A549 treated with CORT108297 at 1 μM for 4 hours (cell line): ENCODE measurements at places on chromosomes 2 and 18. TPM values are rescaled to one million over a fixed set of nuclear protein-coding genes. Genes with fewer than 3 reads are reported as not detected.

The ALLC gene
- total RNA-seq = 0.06 to 0.13 TPM (median 0.12 TPM) in 4 of 5 replicates, not detected in the other

The PARD3B gene
- 0.77 to 1.1 TPM (median 0.93 TPM) in 5 replicates for total RNA-seq

The CPO gene
- total RNA-seq = 0.09 to 0.15 TPM (median 0.12 TPM) in 3 of 5 replicates, not detected in the others

The FABP1 gene
- total RNA-seq = not detected in 5 replicates

The ARL6IP6 gene
- 18.5 to 24.2 TPM (median 23.0 TPM) in 5 replicates for total RNA-seq

The SLC11A1 gene
- 0.15 to 0.41 TPM (median 0.28 TPM) in 5 replicates for total RNA-seq

The DIPK1C gene
- total RNA-seq = 0.02 TPM in 1 of 5 replicates, not detected in the others

The ABCB11 gene
- total RNA-seq = 0.01 to 0.02 TPM (median 0.02 TPM) in 5 replicates

The IL36A gene
- total RNA-seq = not detected in 5 replicates

The TPO gene
- 0.09 to 0.22 TPM (median 0.16 TPM) in 5 replicates for total RNA-seq

The SOWAHC gene
- 12.6 to 15.6 TPM (median 14.1 TPM) in 5 replicates for total RNA-seq

The DLX1 gene
- 2.7 to 4.0 TPM (median 3.5 TPM) in 5 replicates for total RNA-seq

The DSG1 gene
- not detected in 5 replicates for total RNA-seq

The POLE4 gene
- total RNA-seq = 99.2 to 200 TPM (median 158 TPM) in 5 replicates

The RFX8 gene
- not detected in 5 replicates for total RNA-seq

The FBLN7 gene
- 0.49 to 0.74 TPM (median 0.66 TPM) in 5 replicates for total RNA-seq

The ABHD1 gene
- 1.2 to 1.8 TPM (median 1.3 TPM) in 5 replicates for total RNA-seq

The SP140 gene
- total RNA-seq = 0.10 to 0.45 TPM (median 0.16 TPM) in 3 of 5 replicates, not detected in the others

The CCL20 gene
- 2.7 to 7.7 TPM (median 5.4 TPM) in 5 replicates for total RNA-seq
